ENCODE measurements at places on chromosomes 11 and 22. TPM values are rescaled to one million over a fixed set of nuclear protein-coding genes. Genes with fewer than 3 reads are reported as not detected.
A peak's percentile ranks its signal among the peaks of the same experiment; 100 is the strongest.

GRCh38 chr11:8327761-8328192, 64.1 kb upstream of the LMO1 start:
- no peak for DNase-seq

DNA sequence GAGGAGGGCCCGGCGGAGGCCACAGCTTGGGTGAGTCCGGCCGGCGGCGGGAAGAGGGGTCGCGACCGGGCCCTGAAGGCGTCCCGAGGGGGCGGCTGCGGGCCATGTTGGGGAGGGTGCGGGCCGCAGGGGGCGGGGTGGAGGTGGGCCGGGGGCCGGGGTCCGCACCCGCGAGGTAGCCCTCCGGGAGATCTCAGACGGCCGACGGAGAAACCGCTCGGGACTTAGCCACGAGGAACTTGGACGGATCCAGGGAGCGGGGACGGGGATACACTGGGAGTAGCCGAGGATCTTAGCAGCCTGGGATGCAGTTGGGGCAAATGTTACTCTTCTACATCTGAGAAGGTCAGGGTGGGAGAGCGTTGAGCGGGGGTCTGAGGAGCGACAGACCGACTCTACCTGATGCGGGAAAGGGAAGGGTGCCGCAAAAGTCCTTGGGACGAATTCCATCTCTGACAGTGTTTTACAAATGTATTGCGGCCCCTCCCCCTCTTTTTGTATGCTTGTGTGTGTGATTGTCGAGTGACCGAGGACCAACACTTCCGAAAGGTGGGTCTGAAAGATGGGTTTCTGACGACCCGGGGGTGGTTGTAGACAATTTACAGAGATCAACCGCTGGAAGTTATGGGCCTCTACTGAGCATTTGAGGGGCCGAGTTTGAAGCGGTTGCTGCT, 658 bp downstream of the STIP1 start:
- no peak for DNase-seq

- DNase-seq, result no peak
Measured at GRCh38 chr22:40684728-40685127, 5.4 kb downstream of the MCHR1 start.

GRCh38 chr11:95487391-95487790, 256.4 kb upstream of the SESN3 start:
- DNase-seq, result no peak

- no peak for DNase-seq
Measured at GRCh38 chr11:119531056-119531455, 108.1 kb upstream of the THY1 start.

DNA sequence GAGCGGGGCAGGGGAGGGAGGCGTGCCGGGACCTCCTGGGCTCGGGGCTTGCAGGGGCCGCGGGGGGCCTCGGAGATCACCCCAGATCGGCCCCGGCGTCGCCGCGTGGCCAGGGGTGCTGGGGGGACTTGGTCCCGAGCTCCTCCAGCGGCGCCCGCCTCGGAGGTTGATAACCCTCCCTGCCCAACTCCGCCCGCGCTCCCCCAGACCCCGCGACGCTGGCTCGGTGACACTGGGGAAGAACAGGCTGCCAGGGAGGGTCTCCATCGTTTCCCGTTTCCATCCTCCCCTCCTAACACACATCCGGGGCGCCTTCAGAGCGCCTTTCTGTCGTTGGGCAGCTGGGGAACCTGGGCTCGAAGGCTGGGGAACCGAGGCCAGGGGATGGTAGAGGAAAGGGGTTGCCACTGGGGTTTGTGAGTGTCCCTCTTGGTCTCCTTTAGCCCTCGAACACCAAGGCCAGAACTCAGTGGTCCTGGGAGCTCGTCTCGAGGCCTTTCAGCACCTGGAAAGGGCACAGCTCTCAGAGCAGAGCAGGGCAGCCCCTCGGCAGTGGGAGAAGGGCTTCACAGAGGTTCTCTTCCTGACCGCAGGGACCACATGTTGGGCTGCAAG, 431 bp downstream of the SLC37A2 start:
- DNase-seq, result peak; percentile 63

DNA sequence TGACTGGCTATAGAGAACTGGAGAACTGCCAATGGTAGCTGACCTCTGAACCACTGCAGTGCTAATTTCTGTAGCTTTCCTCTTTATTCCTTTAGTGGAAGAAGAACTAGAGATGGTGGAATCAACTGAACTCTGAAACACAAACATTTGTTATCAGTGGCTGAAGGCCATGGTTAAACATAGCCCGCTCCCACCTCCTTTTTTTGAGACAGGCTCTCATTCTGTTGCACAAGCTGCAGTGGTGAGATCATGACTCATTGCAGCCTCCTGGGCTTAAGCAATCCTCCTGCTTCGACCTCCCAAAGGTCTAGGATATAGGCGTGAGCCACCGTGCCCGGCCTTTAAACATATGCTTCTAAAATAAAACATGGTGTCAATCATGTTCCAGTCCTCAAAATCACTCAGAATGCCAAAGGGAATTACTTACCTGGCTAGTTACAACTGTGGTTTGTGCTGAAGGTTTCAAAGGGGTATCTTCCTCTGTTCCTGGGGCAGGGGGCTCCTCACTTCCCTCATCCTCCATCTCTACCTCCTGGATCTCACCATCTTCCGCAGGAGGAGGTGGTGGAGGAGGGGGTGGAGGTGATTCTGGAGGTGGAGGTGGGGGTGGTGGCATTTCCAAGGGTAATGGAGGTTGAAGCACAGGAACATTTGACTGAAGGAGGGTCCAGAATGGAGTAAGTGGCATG, 9.0 kb upstream of the AGBL2 start:
- no peak for DNase-seq

- DNase-seq, result no peak
Measured at GRCh38 chr11:104146943-104147342, 17.0 kb downstream of the PDGFD start.

- peak; percentile 74 for DNase-seq
Measured at GRCh38 chr11:99020352-99021225, at the start of gene CNTN5. Gene CNTN5 (plus strand): TSS chr11:99020949.

DNA sequence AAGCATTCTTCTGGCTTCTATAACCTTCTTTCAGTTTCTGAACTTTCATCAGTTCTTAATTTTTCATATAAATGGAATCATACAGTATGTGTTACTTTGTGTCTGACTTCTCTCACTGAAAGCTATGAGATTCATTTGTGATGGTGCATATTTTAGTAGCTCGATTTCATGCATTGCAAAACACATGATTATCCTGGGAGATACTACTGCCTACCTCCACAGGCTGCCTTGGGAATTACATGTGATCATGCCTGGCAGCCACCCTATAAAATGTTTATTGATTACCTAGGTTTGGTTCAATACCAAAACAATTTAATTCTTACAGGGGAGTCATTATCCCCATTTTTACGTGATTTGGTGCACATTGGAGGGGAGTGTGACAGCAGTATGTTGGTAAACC, 34.1 kb upstream of the PAK1 start:
- DNase-seq, result no peak

DNA sequence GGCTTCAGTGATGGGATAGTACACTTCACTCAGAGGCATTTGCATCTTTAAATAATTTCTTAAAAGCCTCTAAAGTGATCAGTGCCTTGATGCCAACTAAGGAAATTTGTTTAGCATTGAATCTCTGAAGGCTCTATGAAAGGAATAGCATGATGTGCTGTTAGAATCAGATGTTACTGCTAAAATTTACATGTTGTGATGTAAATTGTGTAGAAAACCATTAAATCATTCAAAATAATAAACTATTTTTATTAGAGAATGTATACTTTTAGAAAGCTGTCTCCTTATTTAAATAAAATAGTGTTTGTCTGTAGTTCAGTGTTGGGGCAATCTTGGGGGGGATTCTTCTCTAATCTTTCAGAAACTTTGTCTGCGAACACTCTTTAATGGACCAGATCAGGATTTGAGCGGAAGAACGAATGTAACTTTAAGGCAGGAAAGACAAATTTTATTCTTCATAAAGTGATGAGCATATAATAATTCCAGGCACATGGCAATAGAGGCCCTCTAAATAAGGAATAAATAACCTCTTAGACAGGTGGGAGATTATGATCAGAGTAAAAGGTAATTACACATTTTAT, 4.6 kb downstream of the MALAT1 start:
- DNase-seq, result no peak

GRCh38 chr22:48828688-48829087, 999.0 kb downstream of the BRD1 start:
- DNase-seq, result no peak

DNA sequence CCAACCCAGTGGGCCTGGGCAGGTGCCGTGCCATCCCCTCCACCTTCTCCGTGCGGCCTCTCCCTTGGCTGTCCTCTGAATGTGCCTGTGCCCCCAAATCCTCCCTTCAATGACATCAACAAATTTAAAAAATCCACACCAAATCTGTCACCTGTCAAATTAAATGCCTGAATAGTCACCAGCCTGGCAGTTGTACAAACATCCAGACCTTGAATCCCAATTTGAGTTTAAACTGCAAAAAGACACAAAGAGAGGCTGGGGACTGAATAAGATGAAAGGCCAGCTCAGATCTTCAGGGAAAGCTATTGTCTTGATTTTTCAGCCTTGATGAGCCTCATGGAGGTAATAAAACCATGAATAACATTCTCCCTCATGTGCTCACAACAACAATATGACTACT, 194.7 kb downstream of the KIRREL3 start:
- DNase-seq, result no peak

GRCh38 chr11:8586184-8586583, 7.8 kb downstream of the STK33 start:
- no peak for DNase-seq

CREB3L1 gene
- 9.8 TPM for total RNA-seq

KRTAP5-10 gene
- not detected for total RNA-seq

HDAC10 gene
- 37.1 TPM for total RNA-seq

TIGD3 gene
- 1.2 TPM for total RNA-seq

SAA1 gene
- total RNA-seq, result not detected

SMC1B gene
- not detected for total RNA-seq

RAG2 gene
- total RNA-seq, result not detected

RFPL2 gene
- 0.43 TPM for total RNA-seq

CDC45 gene
- 19.0 TPM for total RNA-seq
